ENCODE measurements at places on chromosomes 1 and 21.

GRCh38 chr1:201224666-201225370 is 34.2 kb downstream of the IGFN1 start:
- no peaks in the 10 kb centered on the region for H3K36me3 ChIP-seq
- no peaks in the 10 kb centered on the region for H3K4me1 ChIP-seq
- no peak overlapping the region for H3K27ac ChIP-seq
- H3K4me3 ChIP-seq: no peak overlapping the region

- no peaks in the 10 kb centered on the region for H3K27me3 ChIP-seq
- no peak for DNase-seq
- H3K27ac ChIP-seq: no peak overlapping the region
- H3K4me3 ChIP-seq: no peak overlapping the region
- peaks cover 65% of the 10 kb centered on the region for H3K4me1 ChIP-seq
- H3K36me3 ChIP-seq: peaks cover 21% of the 10 kb centered on the region
Observed at GRCh38 chr1:23906731-23907130, 6.4 kb downstream of the CNR2 start.

GRCh38 chr1:207259391-207259790 is 62.1 kb upstream of the CD55 start:
- no peaks in the 10 kb centered on the region for H3K4me1 ChIP-seq
- H3K27me3 ChIP-seq: peaks cover 47% of the 10 kb centered on the region
- no peak overlapping the region for H3K4me3 ChIP-seq
- no peaks in the 10 kb centered on the region for H3K36me3 ChIP-seq

DNA sequence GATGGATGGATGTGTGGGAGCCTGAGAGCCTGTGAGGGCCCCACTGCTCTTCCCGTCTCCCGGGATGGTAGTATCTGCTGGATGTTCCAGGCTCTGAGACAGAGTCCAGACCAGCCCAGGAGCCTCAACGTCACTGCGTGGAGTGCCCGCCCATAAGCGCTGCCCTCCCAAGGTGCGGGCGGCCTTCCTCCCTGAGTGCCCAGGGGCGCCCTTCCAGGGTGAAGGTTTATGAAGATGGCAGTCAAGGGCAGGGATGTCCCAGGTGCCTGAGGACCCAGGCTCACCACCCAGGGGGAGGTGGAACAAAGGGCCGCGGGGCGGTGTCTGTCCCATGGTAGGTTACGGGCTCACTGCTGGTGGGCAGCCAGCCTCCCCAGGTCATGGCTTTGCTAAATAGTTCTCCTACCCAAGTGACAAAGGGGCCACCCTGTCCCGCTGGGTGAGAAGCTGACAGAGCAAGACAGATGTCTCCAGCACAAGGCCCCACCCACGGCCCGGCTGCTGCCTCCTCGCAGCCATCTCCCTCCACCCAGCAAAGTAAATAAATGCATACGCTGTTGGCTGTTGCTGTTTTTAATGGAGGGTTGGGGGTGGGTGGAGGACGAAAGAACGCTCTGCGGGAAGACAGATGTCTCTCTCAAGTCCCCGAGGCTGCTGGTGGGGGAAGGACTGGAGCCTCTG is 9.0 kb upstream of the GPR153 start:
- H3K36me3 ChIP-seq: no peaks in the 10 kb centered on the region
- no peak overlapping the region for H3K4me3 ChIP-seq
- DNase-seq: no peak
- H3K27me3 ChIP-seq: no peaks in the 10 kb centered on the region

- H3K27me3 ChIP-seq: no peaks in the 10 kb centered on the region
- peaks cover 33% of the 10 kb centered on the region for H3K4me1 ChIP-seq
- peak overlapping the region; percentile 66 for H3K4me3 ChIP-seq
- H3K36me3 ChIP-seq: peaks cover 7% of the 10 kb centered on the region
Observed at GRCh38 chr1:6359216-6360116, 34.1 kb downstream of the ACOT7 start.

DNA sequence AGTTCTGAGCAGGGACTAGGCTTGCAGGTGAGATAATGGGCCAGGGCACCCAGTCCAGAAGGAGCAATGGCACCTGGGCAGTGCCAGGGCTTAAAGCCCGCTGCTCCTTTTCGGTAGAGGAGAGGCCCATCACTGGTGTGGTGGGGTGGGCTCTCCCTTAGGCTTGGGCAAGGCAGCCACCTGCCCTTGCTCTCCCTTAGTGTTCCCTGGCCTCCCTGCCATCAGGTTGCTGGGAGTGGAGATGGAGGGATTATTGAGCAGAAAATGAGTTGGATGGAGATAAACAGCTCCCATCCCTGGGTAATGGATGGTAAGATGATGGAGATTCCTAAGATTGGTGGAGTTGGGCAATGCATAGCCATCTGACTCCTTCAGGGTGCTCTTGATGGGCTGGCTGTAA is 7.9 kb downstream of the MYOG start:
- no peak for DNase-seq
- H3K27ac ChIP-seq: no peak overlapping the region
- H3K36me3 ChIP-seq: no peaks in the 10 kb centered on the region
- H3K4me3 ChIP-seq: no peak overlapping the region
- H3K4me1 ChIP-seq: peaks cover 6% of the 10 kb centered on the region
- peaks cover 94% of the 10 kb centered on the region for H3K27me3 ChIP-seq

DNA sequence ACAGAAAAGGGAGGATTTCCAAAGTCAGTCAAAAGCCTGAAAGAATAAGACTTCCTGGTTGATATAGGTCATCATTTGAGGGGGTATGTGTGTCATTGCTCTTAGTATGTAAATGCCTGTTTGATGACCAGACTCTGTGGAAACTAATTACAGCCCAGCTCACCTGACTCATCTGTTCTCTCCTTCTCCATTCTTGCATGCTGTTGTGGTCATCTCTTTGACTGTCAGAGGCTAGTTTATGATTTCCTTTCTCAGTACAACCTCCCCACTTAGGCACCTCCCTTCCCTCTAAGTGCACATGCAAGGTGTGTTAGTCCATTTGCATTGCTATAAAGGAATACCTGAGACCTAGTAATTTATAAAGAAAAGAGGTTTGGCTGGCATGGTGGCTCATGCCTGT is 2.4 kb upstream of the C1orf116 start:
- no peak overlapping the region for H3K4me3 ChIP-seq
- H3K27me3 ChIP-seq: peaks cover 56% of the 10 kb centered on the region

DNA sequence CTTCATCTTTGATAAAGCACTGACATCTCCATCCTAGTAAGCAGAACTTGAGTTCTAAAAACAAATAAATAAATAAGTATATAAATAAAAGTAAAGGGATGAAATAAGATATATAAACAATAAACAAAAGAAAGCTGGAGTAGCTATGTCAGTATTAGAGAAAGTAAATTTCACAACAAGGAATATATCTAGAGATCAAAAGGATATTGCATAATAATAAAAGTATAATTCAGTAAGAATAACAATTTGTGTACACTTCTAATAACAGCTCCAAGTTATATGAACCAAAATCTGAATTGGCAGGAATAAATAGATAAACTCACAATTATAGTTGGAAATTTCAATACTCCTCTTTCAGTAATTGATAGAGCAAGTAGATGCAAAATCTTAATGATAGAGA is 9.8 kb upstream of the CENPF start:
- DNase-seq: no peak
- H3K36me3 ChIP-seq: no peaks in the 10 kb centered on the region
- peaks cover 32% of the 10 kb centered on the region for H3K27me3 ChIP-seq
- no peaks in the 10 kb centered on the region for H3K4me1 ChIP-seq

DNA sequence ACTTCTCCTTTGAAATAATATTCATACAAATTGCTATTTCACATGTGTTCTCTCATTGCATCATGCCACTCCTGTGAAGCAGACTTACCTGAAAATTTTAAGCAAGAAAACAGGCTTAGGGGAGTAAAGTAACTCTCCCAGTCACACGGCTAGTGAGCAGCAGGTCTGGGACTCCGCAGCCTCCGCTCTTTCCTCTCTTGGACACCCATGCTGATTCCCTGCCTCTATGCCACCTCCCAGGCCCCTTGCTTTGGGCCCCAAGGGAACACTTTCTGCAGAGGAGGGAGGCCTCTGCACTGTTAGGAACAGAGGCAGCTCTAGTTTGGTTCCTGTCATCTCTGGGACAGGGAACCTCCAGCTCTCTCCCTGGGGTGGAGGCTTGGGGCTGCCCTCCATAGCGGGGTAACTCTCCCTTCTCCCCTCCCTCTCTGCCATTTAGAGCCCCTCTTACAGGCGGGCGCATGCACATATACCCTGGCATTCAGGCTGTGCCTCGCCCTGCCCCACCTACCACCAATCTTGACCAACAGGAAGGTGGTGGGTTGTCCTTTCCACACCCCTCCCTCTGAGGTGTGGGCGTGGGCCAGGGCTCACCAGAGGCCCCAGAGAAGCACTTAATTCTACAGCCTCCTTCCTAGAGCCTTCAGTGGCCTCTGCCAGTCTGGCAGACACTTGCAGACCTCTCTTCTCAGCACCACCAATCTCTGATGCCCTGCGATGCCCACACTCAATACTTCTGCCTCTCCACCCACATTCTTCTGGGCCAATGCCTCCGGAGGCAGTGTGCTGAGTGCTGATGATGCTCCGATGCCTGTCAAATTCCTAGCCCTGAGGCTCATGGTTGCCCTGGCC is at the start of gene RXFP4:
Gene RXFP4, plus strand, starts transcription at position 646 of the 852 bp plus-strand sequence. Its CDS starts 72 bp downstream, at position 718.
- no peak within 1 kb of the TSS for H3K4me3 ChIP-seq
- no peak for DNase-seq
- H3K4me1 ChIP-seq: peaks cover 30% of the 10 kb centered on the region
- H3K27me3 ChIP-seq: no peaks in the 10 kb centered on the region
- H3K27ac ChIP-seq: peak within 1 kb of the TSS; percentile 84

- H3K4me1 ChIP-seq: peaks cover 18% of the 10 kb centered on the region
- peaks cover 9% of the 10 kb centered on the region for H3K36me3 ChIP-seq
- H3K4me3 ChIP-seq: peak overlapping the region; percentile 69
- H3K27me3 ChIP-seq: peaks cover 10% of the 10 kb centered on the region
- H3K27ac ChIP-seq: peak overlapping the region; percentile 95
- DNase-seq: no peak
Observed at GRCh38 chr1:152048416-152049009, 11.7 kb upstream of the S100A11 start.

GRCh38 chr1:94688646-94689045 is 131.5 kb upstream of the SLC44A3 start:
- no peaks in the 10 kb centered on the region for H3K36me3 ChIP-seq
- no peak for DNase-seq
- H3K27ac ChIP-seq: no peak overlapping the region
- H3K27me3 ChIP-seq: peaks cover 19% of the 10 kb centered on the region
- no peak overlapping the region for H3K4me3 ChIP-seq

DNA sequence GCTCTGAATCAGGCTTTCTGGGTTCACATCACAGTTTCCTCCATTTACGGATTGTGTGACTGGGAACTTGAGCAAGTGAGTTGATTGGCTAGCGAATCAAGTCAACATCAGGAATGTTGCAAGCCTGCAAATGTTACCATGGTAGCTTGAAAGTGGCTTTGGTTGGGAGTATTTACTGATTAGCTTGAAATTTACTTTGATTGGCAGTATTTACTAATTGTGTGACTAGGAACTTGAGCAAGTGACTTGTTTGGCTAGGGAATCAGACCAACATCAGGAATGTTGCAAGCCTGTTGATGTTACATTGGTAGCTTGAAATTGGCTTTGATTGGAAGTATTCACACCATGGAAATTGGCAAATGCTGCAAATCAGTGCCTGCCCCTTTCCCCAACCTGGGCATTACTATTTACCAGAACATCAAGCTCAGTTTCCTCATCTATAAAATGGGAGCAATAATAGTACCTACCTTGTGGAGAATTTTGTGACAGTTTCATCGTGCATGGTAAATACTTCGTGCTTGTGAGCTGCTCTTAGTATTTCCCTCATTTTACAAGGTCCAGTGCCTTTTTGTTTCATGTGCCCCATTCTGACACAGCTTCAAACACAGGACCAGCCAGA is 23.1 kb upstream of the B3GALNT2 start:
- H3K27ac ChIP-seq: no peak overlapping the region
- no peak overlapping the region for H3K4me3 ChIP-seq
- H3K36me3 ChIP-seq: no peaks in the 10 kb centered on the region
- no peak for DNase-seq

DNA sequence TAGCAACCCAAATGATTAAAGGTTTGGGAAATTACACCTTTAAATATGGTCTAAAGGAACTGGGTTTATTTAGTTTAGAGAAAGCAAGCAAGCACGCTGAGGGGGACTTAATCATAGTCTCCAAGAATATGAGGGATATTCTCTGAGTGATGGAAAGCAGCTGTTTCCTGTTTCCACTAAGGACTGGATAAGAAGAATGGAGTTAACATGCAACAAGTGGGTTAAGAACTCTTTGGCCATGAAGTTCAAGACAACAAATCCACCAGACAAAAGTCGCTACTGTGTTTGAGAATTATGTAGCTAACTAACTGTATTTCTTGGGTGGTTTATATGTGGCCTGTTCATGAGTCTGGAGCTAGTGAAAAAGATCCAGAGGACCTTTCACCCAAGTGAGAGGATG is 85.7 kb downstream of the TGFB2 start:
- H3K4me1 ChIP-seq: no peaks in the 10 kb centered on the region
- no peak overlapping the region for H3K27ac ChIP-seq
- no peak overlapping the region for H3K4me3 ChIP-seq

GRCh38 chr1:208248307-208248801 is 4.2 kb upstream of the PLXNA2 start:
- H3K4me1 ChIP-seq: peaks cover 13% of the 10 kb centered on the region
- H3K27me3 ChIP-seq: peaks cover 41% of the 10 kb centered on the region
- no peak for DNase-seq
- peaks cover 3% of the 10 kb centered on the region for H3K36me3 ChIP-seq

DNA sequence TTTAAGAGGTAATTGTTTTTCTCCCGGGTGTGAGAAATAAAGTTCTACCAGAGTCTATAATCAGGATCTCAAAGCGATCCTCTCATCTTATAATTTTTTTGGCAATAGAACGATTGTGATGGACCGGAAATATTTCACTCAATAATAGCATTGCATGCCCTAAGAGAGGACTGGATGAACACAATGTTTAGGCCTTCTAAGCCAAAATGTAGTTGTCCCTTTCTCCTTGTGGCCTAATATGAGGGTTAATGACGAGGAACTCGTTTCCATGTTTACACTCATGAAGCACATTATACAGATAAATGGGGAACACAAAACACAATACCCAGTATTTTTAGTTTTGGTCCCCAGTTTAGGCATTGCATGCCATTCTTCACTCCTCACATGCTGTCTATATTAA is 5.9 kb downstream of the TBX15 start:
- peaks cover 98% of the 10 kb centered on the region for H3K27me3 ChIP-seq
- no peaks in the 10 kb centered on the region for H3K4me1 ChIP-seq
- no peak overlapping the region for H3K27ac ChIP-seq
- no peak overlapping the region for H3K4me3 ChIP-seq
- peaks cover 5% of the 10 kb centered on the region for H3K36me3 ChIP-seq

DNA sequence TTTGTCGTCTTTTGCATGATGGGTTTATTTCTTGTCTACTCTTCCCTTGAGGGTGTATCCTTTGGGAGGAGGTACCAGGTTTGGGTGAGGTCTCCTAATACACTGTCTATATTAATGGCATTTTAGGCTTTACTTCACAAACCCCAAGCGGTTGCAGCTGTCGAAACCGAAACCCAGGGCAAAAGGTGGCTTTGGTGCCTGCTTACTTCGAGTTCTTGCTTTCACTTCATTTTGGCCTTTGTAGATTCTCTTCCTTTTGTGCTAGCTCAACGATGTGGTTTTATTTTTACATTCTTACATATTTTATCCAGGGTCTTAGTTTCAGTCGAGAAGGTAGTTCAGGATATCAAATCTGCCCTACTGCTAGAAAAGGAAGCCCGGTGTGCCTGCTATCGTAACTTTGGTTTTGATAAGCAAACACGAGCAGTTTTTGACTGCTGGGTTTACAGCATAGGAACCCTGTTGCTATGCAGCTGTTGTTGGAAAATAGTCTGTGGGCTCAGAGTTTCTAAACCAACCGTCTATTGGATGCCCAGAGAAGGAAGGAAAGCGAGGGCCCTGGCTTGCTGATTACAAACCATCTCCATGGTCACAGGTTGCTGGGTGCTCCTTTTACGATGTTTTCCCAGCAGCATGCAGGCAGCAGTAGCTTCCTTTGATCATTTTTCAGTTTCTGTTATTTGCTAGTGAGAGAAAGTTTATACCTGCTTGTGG is 9.8 kb upstream of the TSPAN2 start:
- peaks cover 11% of the 10 kb centered on the region for H3K36me3 ChIP-seq
- peak overlapping the region; percentile 91 for H3K4me3 ChIP-seq
- H3K27me3 ChIP-seq: no peaks in the 10 kb centered on the region
- DNase-seq: peak; percentile 85
- H3K4me1 ChIP-seq: peaks cover 44% of the 10 kb centered on the region
- H3K27ac ChIP-seq: peak overlapping the region; percentile 100

All from central memory CD8-positive, alpha-beta T cell (primary cell).